ENCODE measurements at places on chromosomes 7 and 10. TPM values are rescaled to one million over a fixed set of nuclear protein-coding genes. Genes with fewer than 3 reads are reported as not detected.

Gene HTR5A
- 0.93 TPM for total RNA-seq

Gene SLC26A3
- total RNA-seq = not detected

Gene ATXN7L1
- total RNA-seq = 35.9 TPM

Gene POMZP3
- 35.0 TPM for total RNA-seq

Gene PHKG1
- total RNA-seq = 1.5 TPM

Gene SPAM1
- 9.4 TPM for total RNA-seq

Gene PDE6C
- not detected for total RNA-seq

Gene TEX36
- total RNA-seq = 24.6 TPM

Gene ADCY1
- 13.7 TPM for total RNA-seq

Gene ITPRID1
- 2.3 TPM for total RNA-seq

- H3K27ac ChIP-seq = no peak overlapping the region
- no peaks in the 10 kb centered on the region for H3K27me3 ChIP-seq
- H3K4me1 ChIP-seq = no peaks in the 10 kb centered on the region
- no peak overlapping the region for H3K4me3 ChIP-seq
- no peak for DNase-seq
Observed at GRCh38 chr10:42827201-42827600, 44.6 kb downstream of the BMS1 start.

- no peak overlapping the region for H3K4me3 ChIP-seq
- H3K27me3 ChIP-seq = no peaks in the 10 kb centered on the region
- no peak for DNase-seq
- H3K36me3 ChIP-seq = no peaks in the 10 kb centered on the region
- peaks cover 12% of the 10 kb centered on the region for H3K4me1 ChIP-seq
Observed at GRCh38 chr7:75716992-75717626, 21.6 kb downstream of the HIP1 start.

DNA sequence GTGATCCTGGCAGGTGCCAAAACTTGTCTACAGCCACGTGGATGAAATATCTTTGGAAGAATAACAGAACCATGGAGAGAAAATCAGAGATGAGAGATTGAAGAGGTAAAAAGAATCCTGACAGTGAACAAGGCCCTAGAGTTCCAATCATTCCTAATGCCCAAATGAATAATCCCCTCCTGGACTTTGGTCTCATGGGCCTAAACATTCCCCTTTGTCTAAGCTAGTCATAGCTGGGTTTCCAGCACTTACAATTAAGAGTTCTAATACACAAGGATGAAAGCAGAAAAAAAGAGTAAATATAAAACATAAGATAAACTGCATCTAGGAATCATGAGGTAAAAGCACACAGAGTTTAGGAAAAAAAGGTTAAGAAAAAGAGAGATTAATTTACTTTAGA, 40.2 kb downstream of the ARHGAP12 start:
- no peaks in the 10 kb centered on the region for H3K4me1 ChIP-seq
- no peak overlapping the region for H3K27ac ChIP-seq
- no peaks in the 10 kb centered on the region for H3K36me3 ChIP-seq
- no peaks in the 10 kb centered on the region for H3K27me3 ChIP-seq
- DNase-seq = no peak
- no peak overlapping the region for H3K4me3 ChIP-seq

DNA sequence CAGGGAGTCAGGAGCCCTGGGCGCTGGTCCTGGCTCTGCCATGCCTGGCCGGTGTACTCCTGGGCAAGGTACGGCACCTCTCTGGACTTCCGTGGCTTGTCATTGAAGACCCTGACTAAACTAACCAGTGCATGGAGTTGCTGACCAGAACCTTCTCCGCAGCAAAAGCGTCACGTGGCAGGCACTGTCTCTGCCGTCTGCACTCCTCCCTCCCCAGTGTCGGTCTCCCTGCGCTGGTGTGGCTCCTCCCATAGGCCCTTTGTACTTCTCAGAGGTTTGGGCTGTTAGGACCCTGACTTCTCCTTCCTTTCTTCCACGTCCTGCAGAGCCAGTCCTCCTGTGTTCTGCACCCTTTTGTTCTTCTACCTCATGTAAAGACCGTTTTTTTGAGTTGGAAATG, 100.6 kb upstream of the CREB5 start:
- no peaks in the 10 kb centered on the region for H3K27me3 ChIP-seq
- no peak overlapping the region for H3K27ac ChIP-seq
- no peak for DNase-seq
- H3K4me3 ChIP-seq = no peak overlapping the region

- H3K4me1 ChIP-seq = no peaks in the 10 kb centered on the region
- no peaks in the 10 kb centered on the region for H3K36me3 ChIP-seq
- no peak overlapping the region for H3K27ac ChIP-seq
- H3K27me3 ChIP-seq = no peaks in the 10 kb centered on the region
- H3K4me3 ChIP-seq = no peak overlapping the region
- DNase-seq = no peak
Observed at GRCh38 chr10:29666201-29666600, 31.4 kb upstream of the SVIL start.

GRCh38 chr10:101843032-101844021, at the start of gene KCNIP2:
TSS of gene KCNIP2 (minus strand) at chr10:101843800. CDS start at chr10:101843568, 232 bp downstream.
- H3K4me1 ChIP-seq = peaks cover 20% of the 10 kb centered on the region
- H3K27me3 ChIP-seq = no peaks in the 10 kb centered on the region
- DNase-seq = peak; percentile 36

DNA sequence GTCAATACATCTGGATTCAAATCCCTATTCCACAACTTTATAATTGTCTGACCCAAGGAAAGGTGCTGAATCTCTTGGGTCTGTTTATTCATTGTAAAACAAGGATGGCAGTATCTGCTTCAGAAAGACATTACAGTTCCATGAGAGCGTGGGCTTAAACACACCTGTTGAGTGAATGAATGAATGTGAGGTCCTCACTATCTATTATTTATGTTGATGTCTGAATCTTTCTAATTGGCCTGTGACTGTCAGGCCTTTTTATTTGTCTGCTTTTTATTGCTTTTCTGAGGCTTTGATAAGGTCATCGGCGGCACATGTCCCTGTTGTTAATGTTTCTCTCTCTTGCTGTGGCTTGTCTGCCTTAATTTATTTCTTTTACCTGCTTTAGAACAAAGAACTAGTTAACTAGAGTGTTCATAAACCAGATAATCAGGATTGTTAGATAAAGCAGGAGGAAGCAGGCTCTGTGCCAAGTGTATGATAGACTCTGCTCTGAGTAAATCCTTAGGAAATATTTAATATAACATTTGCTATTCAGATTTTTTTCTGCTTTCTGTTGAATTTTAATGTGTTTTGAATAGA, 42.3 kb upstream of the CYCS start:
- no peaks in the 10 kb centered on the region for H3K27me3 ChIP-seq
- no peak overlapping the region for H3K27ac ChIP-seq
- no peak overlapping the region for H3K4me3 ChIP-seq
- DNase-seq = no peak

- H3K27ac ChIP-seq = no peak overlapping the region
- H3K4me3 ChIP-seq = no peak overlapping the region
- no peaks in the 10 kb centered on the region for H3K27me3 ChIP-seq
Observed at GRCh38 chr7:28619256-28619655, 206.9 kb downstream of the CREB5 start.

- DNase-seq = no peak
- no peaks in the 10 kb centered on the region for H3K4me1 ChIP-seq
- H3K36me3 ChIP-seq = no peaks in the 10 kb centered on the region
- H3K27me3 ChIP-seq = no peaks in the 10 kb centered on the region
- H3K27ac ChIP-seq = no peak overlapping the region
- no peak overlapping the region for H3K4me3 ChIP-seq
Observed at GRCh38 chr10:125329056-125329455, 168.7 kb upstream of the CTBP2 start.

- H3K4me1 ChIP-seq = peaks cover 14% of the 10 kb centered on the region
- H3K4me3 ChIP-seq = no peak overlapping the region
- DNase-seq = no peak
- no peaks in the 10 kb centered on the region for H3K36me3 ChIP-seq
- no peaks in the 10 kb centered on the region for H3K27me3 ChIP-seq
Observed at GRCh38 chr10:5941579-5941978, 35.8 kb downstream of the IL15RA start.

DNA sequence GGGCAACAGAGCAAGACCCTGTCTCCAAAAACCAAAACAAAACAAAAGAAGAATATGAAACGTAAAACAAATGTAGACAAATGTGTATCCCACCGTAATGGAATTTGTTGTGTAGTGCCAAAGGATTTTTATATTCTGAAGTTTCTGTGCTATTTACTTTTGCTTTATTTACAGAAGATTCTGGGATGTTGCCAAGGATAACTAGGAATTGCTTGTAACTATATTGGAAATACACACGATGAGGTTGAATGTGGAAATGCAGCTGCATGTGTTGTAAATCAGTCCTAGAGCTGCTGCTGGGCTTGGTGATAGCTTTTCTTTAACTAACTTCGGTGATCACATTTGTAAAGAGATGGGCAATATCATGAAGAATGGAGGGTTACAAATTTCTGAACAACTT, 39.5 kb downstream of the GALNT17 start:
- no peaks in the 10 kb centered on the region for H3K36me3 ChIP-seq
- no peaks in the 10 kb centered on the region for H3K27me3 ChIP-seq
- H3K4me1 ChIP-seq = no peaks in the 10 kb centered on the region
- H3K27ac ChIP-seq = no peak overlapping the region

GRCh38 chr7:151095828-151096475, 9.7 kb downstream of the AGAP3 start:
- H3K27ac ChIP-seq = no peak overlapping the region
- no peaks in the 10 kb centered on the region for H3K27me3 ChIP-seq
- no peaks in the 10 kb centered on the region for H3K36me3 ChIP-seq
- H3K4me3 ChIP-seq = no peak overlapping the region

- H3K4me1 ChIP-seq = no peaks in the 10 kb centered on the region
- H3K27me3 ChIP-seq = no peaks in the 10 kb centered on the region
- H3K27ac ChIP-seq = no peak overlapping the region
- DNase-seq = no peak
- no peak overlapping the region for H3K4me3 ChIP-seq
Observed at GRCh38 chr7:156466272-156466671, 174.3 kb upstream of the RNF32 start.

GRCh38 chr10:71299071-71299785, 19.8 kb upstream of the SLC29A3 start:
- H3K4me3 ChIP-seq = no peak overlapping the region
- DNase-seq = no peak
- no peaks in the 10 kb centered on the region for H3K36me3 ChIP-seq

DNA sequence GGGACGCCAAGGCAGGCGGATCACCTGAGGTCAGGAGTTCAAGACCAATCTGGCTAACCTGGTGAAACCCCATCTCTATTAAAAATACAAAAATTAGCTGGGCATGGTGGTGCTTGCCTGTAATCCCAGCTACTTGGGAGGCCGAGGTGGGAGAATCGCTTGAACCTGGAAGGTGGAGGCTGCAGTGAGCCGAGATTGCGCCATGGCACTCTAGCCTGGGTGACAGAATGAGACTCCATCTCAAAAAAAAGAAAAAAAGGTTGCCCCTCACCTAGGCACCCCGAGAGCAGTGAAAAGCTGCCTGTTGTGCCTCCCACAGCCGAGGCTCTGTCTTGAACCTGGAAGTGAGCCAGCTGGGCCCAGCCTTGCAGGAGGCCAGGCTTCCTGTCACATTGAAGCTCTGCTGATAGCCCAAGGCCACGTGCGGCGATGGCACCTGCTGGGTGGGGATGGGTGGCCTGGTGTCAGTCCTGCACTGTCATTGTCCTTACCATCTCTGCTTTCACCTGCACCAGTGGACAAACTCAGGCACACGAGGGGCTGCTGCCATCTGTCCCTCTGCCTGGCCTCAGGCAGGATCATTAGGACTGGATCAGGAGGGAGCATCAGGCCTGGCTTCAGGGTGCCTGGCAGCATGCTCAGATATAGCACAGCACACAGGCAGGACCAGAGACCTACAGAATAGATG, 37.8 kb downstream of the DNAJB12 start:
- peak; percentile 84 for DNase-seq
- peak overlapping the region; percentile 50 for H3K27ac ChIP-seq
- H3K36me3 ChIP-seq = no peaks in the 10 kb centered on the region
- H3K4me1 ChIP-seq = peaks cover 55% of the 10 kb centered on the region
- no peak overlapping the region for H3K4me3 ChIP-seq
- no peaks in the 10 kb centered on the region for H3K27me3 ChIP-seq

GRCh38 chr10:86601956-86602602, 52.3 kb upstream of the OPN4 start:
- no peaks in the 10 kb centered on the region for H3K36me3 ChIP-seq
- H3K4me3 ChIP-seq = no peak overlapping the region
- H3K27ac ChIP-seq = no peak overlapping the region

GRCh38 chr7:150994141-150994837, 3.5 kb downstream of the NOS3 start:
- no peaks in the 10 kb centered on the region for H3K27me3 ChIP-seq
- DNase-seq = peak; percentile 54
- no peaks in the 10 kb centered on the region for H3K36me3 ChIP-seq
- H3K4me3 ChIP-seq = no peak overlapping the region

DNA sequence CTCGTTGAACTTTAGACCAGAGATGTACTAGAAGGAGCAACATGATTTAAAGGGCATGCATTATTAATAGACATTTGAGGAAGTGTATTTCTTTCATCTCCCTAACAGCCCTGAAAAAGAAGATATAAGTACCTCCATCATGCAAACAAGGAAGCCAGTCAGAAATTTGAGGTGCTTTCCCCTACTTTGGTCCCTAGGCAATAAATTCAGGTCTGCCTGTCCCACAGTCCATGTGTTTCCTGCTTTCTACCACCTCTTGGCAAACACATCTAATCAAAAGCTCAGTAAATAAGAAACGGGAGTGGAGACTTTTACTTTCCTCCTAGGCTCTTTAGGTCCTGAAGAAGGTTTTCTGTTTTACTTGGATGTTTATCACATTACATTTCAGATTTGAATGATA, 5.2 kb upstream of the SEMA3C start:
- no peak overlapping the region for H3K4me3 ChIP-seq
- H3K36me3 ChIP-seq = no peaks in the 10 kb centered on the region
- no peak overlapping the region for H3K27ac ChIP-seq
- H3K27me3 ChIP-seq = no peaks in the 10 kb centered on the region
- no peaks in the 10 kb centered on the region for H3K4me1 ChIP-seq

- DNase-seq = no peak
- H3K27ac ChIP-seq = no peak overlapping the region
- no peak overlapping the region for H3K4me3 ChIP-seq
- H3K36me3 ChIP-seq = no peaks in the 10 kb centered on the region
Observed at GRCh38 chr7:14720785-14721184, 181.8 kb downstream of the DGKB start.

DNA sequence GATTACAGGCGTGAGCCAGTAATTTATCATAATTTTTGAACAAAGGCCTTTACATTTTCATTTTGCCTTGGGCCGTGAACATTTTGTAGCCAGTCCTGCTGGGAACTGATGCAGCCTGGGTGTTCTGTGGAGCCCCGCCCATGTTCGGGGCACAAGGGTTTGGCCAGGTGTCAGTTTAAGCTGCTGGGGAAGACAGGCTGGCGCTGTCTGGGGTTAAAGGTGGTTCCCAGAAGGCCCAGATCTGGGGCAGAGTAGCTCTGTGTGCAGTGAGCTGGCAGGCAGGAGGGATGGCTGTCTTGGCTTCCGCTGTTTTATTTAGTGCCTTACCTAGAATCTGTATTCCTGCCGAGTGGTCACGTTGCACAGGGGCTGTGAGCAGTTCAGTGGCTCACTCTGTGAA, 50.2 kb downstream of the DOCK1 start:
- no peak overlapping the region for H3K27ac ChIP-seq
- H3K36me3 ChIP-seq = no peaks in the 10 kb centered on the region
- H3K4me1 ChIP-seq = no peaks in the 10 kb centered on the region
- DNase-seq = no peak
- no peaks in the 10 kb centered on the region for H3K27me3 ChIP-seq

Measured in testis (tissue), 5 donors.